SK-N-SH (cell line): ENCODE measurements at places on chromosomes 6 and 20. TPM values are rescaled to one million over a fixed set of nuclear protein-coding genes. Genes with fewer than 3 reads are reported as not detected.

PSMA7 gene
- polyA plus RNA-seq: 687 and 801 TPM in 2 replicates

CAPN11 gene
- not detected in 2 replicates for polyA plus RNA-seq

EYA2 gene
- polyA plus RNA-seq: 0.05 TPM in 1 of 2 replicates, not detected in the other

SYNDIG1 gene
- not detected in 2 replicates for polyA plus RNA-seq

MDN1 gene
- polyA plus RNA-seq: 8.5 and 8.9 TPM in 2 replicates

LAMA2 gene
- 0.21 and 0.92 TPM in 2 replicates for polyA plus RNA-seq

YWHAB gene
- polyA plus RNA-seq: 84.3 and 94.3 TPM in 2 replicates

SLC16A10 gene
- 0.08 and 0.12 TPM in 2 replicates for polyA plus RNA-seq

TPD52L1 gene
- 0.13 and 0.19 TPM in 2 replicates for polyA plus RNA-seq
